ENCODE measurements at places on chromosomes 11 and 22. TPM values are rescaled to one million over a fixed set of nuclear protein-coding genes. Genes with fewer than 3 reads are reported as not detected.

The PATE4 gene
- not detected for total RNA-seq

The SH3BP1 gene
- 90.8 TPM for total RNA-seq

The FAM118A gene
- 26.4 TPM for total RNA-seq

The MEI1 gene
- 23.4 TPM for total RNA-seq

The SAA4 gene
- not detected for total RNA-seq

The CCDC73 gene
- 0.20 TPM for total RNA-seq

The OR2AT4 gene
- total RNA-seq, result not detected

The C11orf87 gene
- total RNA-seq, result not detected

The EHF gene
- not detected for total RNA-seq

The SOX6 gene
- total RNA-seq, result not detected

The KRTAP5-7 gene
- not detected for total RNA-seq

- H3K4me3 ChIP-seq, result no peak overlapping the region
- no peaks in the 10 kb centered on the region for H3K27me3 ChIP-seq
- H3K36me3 ChIP-seq, result peaks cover 3% of the 10 kb centered on the region
- DNase-seq, result no peak
- H3K4me1 ChIP-seq, result no peaks in the 10 kb centered on the region
These were observed 76.0 kb downstream of the CWC15 start for GRCh38 chr11:94897330-94897768.

DNA sequence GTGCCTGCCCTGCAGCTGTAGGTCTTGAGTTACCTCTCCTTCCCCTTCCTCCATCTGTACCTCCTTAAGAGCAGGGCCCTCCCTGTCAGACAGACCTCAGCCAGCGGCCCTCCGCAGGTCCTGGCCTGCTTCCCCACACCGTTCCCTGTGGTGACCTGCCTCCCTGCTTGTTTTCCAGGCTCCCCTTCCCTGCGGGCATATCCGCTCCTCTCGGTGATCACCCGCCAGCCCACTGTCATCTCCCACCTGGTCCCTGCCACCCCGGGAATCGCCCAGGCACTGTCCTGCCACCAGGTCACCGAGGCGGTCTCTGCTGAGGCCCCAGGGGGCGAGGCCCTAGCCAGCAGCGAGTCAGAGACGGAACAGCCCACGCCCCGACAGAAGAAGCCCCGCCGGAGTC, 60.9 kb downstream of the BARX2 start:
- H3K27ac ChIP-seq, result no peak overlapping the region
- H3K4me1 ChIP-seq, result no peaks in the 10 kb centered on the region
- DNase-seq, result no peak
- H3K4me3 ChIP-seq, result no peak overlapping the region
- no peaks in the 10 kb centered on the region for H3K36me3 ChIP-seq

DNA sequence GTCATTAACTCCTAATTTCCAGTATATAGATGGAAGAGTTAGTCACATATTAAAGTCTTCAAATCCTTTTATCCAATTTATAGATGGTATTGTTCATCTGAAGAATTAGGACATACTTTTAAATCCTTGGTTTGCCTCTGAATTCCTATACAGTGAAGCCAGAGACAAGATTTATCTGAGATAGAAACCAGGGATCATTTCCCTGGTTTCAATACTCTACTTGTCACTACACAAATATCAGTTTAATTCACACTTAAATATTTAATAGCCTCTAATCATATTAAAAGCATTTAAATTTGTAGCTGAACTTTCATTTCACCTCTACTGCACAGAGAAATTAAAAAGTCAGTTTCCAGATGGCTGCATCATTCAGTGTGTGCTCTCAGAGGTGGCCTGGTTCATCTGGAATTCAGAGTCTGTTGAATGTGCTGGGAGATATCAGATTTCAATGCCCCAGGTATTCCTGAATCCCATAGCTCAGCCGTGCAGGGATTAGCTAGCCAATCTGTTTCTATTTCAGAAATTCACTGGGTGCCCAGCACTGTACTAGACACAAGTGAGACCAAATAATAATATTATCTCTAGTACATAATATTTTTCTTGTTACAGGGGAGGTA, 344.3 kb downstream of the AASDHPPT start:
- H3K36me3 ChIP-seq, result no peaks in the 10 kb centered on the region
- H3K27me3 ChIP-seq, result no peaks in the 10 kb centered on the region
- H3K4me1 ChIP-seq, result no peaks in the 10 kb centered on the region
- no peak for DNase-seq
- H3K27ac ChIP-seq, result no peak overlapping the region

GRCh38 chr22:42560781-42561180, 7.0 kb downstream of the SERHL2 start:
- H3K27me3 ChIP-seq, result no peaks in the 10 kb centered on the region
- no peak overlapping the region for H3K4me3 ChIP-seq
- peak; percentile 31 for DNase-seq

- no peak for DNase-seq
- no peak overlapping the region for H3K4me3 ChIP-seq
- peak overlapping the region; percentile 91 for H3K27ac ChIP-seq
These were observed 789 bp upstream of the NCF4 start for GRCh38 chr22:36860017-36860416.

DNA sequence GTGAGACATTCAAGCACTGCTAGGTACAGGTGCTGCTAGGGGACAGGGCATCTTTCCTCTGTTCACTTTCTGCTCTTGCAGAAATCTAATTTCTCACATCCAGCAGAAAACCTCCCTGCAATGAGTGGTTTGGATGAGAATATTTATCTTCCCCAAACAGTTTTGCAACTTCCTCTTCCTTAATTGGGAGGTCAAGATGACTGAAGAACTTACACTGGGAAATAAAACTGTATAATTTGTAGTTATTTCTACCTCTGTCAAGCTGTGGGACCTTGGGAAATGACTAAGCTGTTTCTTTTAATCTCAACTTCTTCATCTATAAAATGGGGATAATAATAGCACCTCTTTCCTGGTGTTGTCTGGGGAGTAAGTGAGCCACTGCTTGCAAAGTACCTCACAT, 69.8 kb downstream of the PRR5L start:
- no peak overlapping the region for H3K4me3 ChIP-seq
- H3K27me3 ChIP-seq, result peaks cover 79% of the 10 kb centered on the region
- H3K27ac ChIP-seq, result no peak overlapping the region
- no peaks in the 10 kb centered on the region for H3K36me3 ChIP-seq
- no peak for DNase-seq

- peaks cover 49% of the 10 kb centered on the region for H3K27me3 ChIP-seq
- peaks cover 3% of the 10 kb centered on the region for H3K36me3 ChIP-seq
- H3K27ac ChIP-seq, result no peak overlapping the region
These were observed 29.1 kb upstream of the FGF19 start for GRCh38 chr11:69732910-69733309.

DNA sequence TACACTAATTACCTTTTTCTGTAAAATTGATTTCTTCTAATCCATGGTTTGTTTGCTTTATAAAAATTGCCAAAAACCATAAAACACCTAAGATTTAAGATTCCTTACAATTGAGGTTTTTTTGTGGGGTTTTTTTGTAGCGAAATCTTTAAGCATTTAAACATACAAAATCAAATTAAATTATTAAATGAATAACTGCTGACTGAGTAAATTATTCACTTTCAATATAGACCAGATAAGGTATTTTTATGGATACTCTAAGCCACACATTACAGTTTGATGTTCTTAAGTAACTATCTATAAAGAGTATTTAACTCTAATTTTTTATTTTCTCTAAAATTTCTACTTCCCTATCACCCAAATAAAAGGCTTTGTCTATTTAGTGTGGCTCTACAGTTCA, 55.5 kb downstream of the PIK3C2A start:
- H3K4me3 ChIP-seq, result no peak overlapping the region
- H3K27ac ChIP-seq, result no peak overlapping the region
- DNase-seq, result no peak
- H3K27me3 ChIP-seq, result no peaks in the 10 kb centered on the region

GRCh38 chr11:25734591-25735211, 597.2 kb upstream of the ANO3 start:
- H3K27ac ChIP-seq, result no peak overlapping the region
- no peaks in the 10 kb centered on the region for H3K36me3 ChIP-seq
- no peaks in the 10 kb centered on the region for H3K4me1 ChIP-seq
- no peaks in the 10 kb centered on the region for H3K27me3 ChIP-seq

GRCh38 chr11:79189601-79190000, 251.2 kb downstream of the TENM4 start:
- H3K4me3 ChIP-seq, result no peak overlapping the region
- H3K27me3 ChIP-seq, result peaks cover 3% of the 10 kb centered on the region
- no peak overlapping the region for H3K27ac ChIP-seq
- H3K4me1 ChIP-seq, result no peaks in the 10 kb centered on the region

GRCh38 chr11:45211732-45212131, 65.3 kb downstream of the PRDM11 start:
- H3K27ac ChIP-seq, result no peak overlapping the region
- H3K27me3 ChIP-seq, result no peaks in the 10 kb centered on the region
- peaks cover 4% of the 10 kb centered on the region for H3K4me1 ChIP-seq
- no peak overlapping the region for H3K4me3 ChIP-seq
- H3K36me3 ChIP-seq, result peaks cover 3% of the 10 kb centered on the region
- no peak for DNase-seq

GRCh38 chr11:61793829-61794204, 1.1 kb downstream of the FEN1 start:
- DNase-seq, result no peak
- peak overlapping the region; percentile 77 for H3K27ac ChIP-seq
- H3K27me3 ChIP-seq, result no peaks in the 10 kb centered on the region
- peaks cover 40% of the 10 kb centered on the region for H3K4me1 ChIP-seq
- H3K36me3 ChIP-seq, result peaks cover 49% of the 10 kb centered on the region

- H3K36me3 ChIP-seq, result no peaks in the 10 kb centered on the region
- no peak overlapping the region for H3K27ac ChIP-seq
- H3K27me3 ChIP-seq, result peaks cover 54% of the 10 kb centered on the region
These were observed 17.3 kb downstream of the BARX2 start for GRCh38 chr11:129392995-129393394.

GRCh38 chr11:44985721-44986120, 35.0 kb upstream of the TP53I11 start:
- H3K27ac ChIP-seq, result no peak overlapping the region
- H3K36me3 ChIP-seq, result no peaks in the 10 kb centered on the region
- peaks cover 3% of the 10 kb centered on the region for H3K4me1 ChIP-seq
- no peaks in the 10 kb centered on the region for H3K27me3 ChIP-seq

DNA sequence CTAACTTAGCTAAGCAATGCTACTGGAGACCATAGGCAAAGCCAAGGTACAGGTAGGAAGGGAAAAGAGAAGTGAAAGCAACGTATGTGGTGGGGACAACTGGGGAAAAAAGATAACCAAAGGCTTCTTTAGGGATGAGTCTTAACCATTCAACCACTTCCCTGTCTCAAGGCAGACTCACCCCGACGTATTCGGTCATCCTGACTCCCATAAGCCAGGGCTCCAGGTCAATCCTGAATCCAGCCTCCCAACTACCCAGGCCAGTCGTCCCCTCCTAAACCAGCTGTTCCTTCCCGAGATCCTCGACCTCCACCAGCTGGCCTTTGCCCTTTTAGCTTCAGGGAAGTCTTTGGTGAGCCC, 330 bp downstream of the ACP2 start:
- H3K27me3 ChIP-seq, result no peaks in the 10 kb centered on the region
- peaks cover 20% of the 10 kb centered on the region for H3K4me1 ChIP-seq
- H3K27ac ChIP-seq, result peak overlapping the region; percentile 98
- no peak for DNase-seq
- no peaks in the 10 kb centered on the region for H3K36me3 ChIP-seq

- H3K27me3 ChIP-seq, result no peaks in the 10 kb centered on the region
- no peak for DNase-seq
- peaks cover 7% of the 10 kb centered on the region for H3K4me1 ChIP-seq
- H3K36me3 ChIP-seq, result no peaks in the 10 kb centered on the region
These were observed 25.5 kb upstream of the PDGFB start for GRCh38 chr22:39270280-39270679.

DNA sequence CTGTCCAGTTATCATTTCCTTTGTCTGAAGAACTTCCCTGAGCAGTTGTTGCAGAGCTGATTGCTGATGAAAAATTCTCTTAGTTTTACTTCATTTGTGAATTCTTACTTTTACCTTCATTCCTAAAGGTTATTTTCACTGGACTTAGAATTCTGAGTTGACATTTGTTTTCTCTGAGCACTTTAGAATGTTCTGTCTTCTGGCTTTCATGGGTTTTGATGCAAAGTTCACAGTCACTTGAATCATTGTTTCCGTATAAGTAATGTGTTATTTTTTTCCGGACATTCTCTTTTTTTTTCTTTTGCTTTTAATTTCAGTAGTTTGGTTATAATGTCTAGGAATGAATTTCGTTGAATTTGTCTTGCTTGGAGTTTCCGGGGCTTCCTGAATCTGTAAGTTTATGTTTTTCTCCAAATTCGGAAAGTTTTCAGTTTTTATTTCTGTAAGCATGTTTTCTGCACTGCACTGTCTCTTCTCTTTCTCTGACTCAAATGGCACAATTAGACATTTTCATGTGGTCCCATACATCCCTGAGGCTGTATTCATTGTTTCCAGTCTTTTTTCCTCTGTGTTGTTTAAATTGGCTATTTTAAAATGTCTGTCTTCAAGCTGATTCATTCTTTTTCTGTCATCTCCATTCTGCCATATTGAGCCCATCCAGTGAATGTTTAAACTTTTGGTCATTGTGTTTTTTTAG, 68.5 kb upstream of the NARS2 start:
- no peak overlapping the region for H3K4me3 ChIP-seq
- DNase-seq, result no peak
- H3K27me3 ChIP-seq, result peaks cover 6% of the 10 kb centered on the region

DNA sequence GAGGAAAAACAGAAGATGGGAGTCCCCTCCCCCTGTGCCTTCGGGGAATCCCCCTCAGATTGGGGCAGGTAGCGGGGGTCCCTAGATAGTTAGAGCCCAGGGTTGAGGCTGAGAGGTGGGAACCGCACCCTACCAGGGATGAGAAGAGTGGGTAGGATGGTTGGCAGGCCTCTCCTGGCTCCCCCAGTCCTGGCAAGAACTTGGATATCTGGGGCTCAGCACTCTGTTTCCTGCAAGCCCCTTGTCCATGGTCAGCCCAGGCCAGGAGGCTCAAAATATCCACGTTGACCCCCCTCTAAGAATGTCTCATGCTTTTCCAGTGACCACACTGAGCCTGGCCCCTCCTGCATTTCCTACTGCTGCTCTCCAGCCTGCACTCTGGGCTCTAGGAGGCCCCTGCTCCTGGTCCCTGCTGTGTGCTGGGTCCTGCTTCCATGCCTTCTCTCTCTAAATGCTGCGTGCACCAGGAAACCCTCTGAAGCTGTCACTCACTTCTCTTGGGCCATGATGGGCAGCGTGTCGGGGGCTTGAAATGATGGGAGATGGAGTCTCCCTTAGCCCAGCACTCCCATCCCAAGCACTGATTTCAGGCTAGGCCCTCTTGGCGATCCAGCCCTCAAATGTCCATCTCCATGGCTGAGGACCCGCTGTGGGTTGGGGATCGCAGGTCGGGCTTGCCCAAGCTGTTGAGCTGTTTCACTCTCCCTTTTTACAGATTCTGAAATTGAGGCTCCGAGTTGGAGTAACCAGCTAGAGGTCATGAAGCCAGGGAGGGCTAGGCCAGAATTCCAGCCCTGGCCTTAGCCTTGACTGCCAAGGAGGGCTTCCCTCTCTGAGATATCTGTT, 2.0 kb downstream of the MAP3K11 start:
- peak overlapping the region; percentile 95 for H3K4me3 ChIP-seq
- peak overlapping the region; percentile 80 for H3K27ac ChIP-seq
- peaks cover 43% of the 10 kb centered on the region for H3K4me1 ChIP-seq
- no peak for DNase-seq
- H3K36me3 ChIP-seq, result peaks cover 25% of the 10 kb centered on the region
- H3K27me3 ChIP-seq, result no peaks in the 10 kb centered on the region

- no peak for DNase-seq
- peaks cover 19% of the 10 kb centered on the region for H3K27me3 ChIP-seq
- H3K36me3 ChIP-seq, result peaks cover 8% of the 10 kb centered on the region
- peaks cover 45% of the 10 kb centered on the region for H3K4me1 ChIP-seq
- peak overlapping the region; percentile 97 for H3K27ac ChIP-seq
- peak overlapping the region; percentile 87 for H3K4me3 ChIP-seq
These were observed 40.6 kb downstream of the OR4D9 start for GRCh38 chr11:59551659-59552521.
